ENCODE measurements at places on chromosomes 5 and 9. TPM values are rescaled to one million over a fixed set of nuclear protein-coding genes. Genes with fewer than 3 reads are reported as not detected.

- no peak for DNase-seq
Measured at GRCh38 chr5:1836176-1836890, 35.1 kb downstream of the NDUFS6 start.

DNA sequence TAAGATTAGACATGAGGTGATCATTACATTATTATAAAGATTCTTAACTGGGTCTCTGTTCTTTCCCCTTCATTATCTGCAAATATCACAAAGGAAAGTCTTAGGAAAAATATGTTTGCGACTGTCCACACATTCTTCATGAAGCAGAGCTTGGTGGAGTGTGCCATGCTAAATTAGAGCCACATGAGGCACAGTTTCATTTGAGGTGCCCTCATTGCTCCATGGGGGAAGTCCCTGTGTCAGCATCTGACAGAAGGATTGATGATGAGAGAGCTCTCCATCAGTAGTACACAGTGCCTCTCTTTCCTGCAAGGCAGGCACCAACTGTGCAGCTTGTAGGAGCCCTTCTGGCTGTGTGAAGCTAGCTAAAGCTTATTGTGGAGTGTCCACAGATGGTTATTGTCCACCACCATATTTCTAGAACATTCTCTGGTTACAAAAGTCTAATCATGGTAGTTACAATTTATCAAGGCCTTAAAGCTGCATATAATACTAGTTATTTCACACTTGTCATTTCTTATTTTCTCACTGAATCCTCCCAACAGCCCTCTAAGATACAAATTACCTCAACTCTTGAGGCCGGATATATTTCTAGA, 63.9 kb downstream of the C9orf152 start:
- DNase-seq: no peak

Gene DMRT1
- total RNA-seq: not detected

GRCh38 chr5:164139423-164139822, 634.0 kb downstream of the MAT2B start:
- DNase-seq: no peak

Gene IFNE
- 4.7 TPM for total RNA-seq

Gene FBXW11
- total RNA-seq: 58.7 TPM

DNA sequence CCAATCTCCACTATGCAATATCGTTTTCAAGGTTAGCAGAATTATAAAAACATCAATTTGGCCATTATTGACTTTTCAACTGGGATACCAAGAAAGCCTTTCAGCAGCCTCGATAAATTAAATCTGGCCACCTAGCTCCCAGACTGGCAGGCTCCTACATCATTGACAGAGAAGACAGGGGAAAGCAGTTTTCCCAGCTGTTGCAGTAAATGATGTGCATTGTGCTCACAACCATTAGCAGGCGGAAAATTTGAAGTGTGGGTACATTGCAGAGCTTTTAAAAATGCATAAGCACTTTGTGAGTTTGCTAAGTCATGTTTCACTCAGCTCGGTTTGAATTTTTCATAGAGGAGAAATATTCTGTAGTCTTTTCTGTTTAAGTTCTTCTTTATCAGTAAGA, 297.9 kb downstream of the KCTD16 start:
- DNase-seq: no peak

GRCh38 chr5:172420235-172420939, 33.9 kb downstream of the SH3PXD2B start:
- peak; percentile 90 for DNase-seq

DNA sequence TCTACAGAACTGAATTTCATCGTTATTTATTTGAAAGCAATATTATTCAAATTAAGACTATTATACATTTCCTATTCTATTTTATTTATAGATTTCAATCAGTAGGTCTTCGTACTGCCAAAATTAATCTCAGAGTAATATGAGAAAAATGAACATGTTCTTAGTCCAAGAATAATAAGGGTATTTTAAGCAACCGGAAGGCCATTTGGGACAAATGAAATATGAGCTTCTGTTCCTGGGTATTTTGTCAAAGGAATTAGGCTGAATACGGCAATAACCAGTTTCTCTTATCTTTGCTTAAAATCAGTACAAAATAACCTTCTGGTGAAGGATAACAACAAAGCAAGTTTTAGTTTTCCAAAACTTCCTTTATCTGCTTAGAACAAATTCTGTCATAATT, 410.3 kb upstream of the PRR16 start:
- no peak for DNase-seq

Gene TTC39B
- 8.7 TPM for total RNA-seq

GRCh38 chr9:37776328-37776727, 8.5 kb downstream of the EXOSC3 start:
- DNase-seq: no peak

DNA sequence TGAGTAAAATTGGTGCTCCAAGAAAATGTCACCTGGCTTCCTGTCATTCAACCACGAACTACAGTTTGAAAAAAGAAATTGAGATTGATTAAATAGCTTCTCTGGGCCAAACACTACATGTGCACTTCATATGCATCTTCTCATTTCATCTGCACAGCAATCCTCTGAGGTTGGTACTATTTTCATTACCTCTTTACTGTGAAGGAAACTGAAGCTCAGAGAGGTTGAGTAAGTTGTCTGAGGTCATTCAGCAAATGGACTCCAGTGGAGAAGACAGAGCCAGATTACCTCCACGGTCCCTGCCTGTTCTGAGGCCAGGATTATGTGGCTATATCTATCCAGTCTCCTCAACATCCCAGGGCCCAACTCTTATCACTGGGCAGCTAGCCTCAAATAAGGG, 46.5 kb downstream of the SLC6A7 start:
- DNase-seq: no peak

GRCh38 chr9:2119566-2119965, 104.4 kb downstream of the SMARCA2 start:
- no peak for DNase-seq

- DNase-seq: no peak
Measured at GRCh38 chr5:54717870-54718269, 200.3 kb downstream of the SNX18 start.

DNA sequence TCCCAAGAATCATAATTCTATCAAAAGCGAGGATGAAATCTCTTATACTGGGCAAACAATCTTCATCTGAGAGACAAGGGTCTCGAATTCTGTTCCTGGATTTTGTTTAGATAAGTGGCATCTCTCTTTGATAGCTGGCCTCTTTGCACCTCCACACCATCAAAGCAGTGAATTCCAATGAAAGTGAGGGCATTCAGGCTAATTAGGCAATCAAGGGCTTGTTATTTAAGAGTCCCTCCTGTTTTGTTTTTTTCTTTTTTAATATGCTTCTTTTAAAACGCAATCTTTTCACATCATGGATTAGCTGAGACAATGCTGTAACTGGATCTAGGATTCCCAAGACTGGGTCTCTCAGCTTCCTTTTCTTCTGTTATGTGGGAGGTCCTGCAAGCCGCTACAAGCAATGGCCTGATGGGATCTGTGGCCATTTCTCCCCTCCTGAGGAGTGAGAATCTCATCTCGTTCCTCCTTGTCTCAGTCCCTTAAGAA, 67.9 kb downstream of the TNC start:
- DNase-seq: no peak

DNA sequence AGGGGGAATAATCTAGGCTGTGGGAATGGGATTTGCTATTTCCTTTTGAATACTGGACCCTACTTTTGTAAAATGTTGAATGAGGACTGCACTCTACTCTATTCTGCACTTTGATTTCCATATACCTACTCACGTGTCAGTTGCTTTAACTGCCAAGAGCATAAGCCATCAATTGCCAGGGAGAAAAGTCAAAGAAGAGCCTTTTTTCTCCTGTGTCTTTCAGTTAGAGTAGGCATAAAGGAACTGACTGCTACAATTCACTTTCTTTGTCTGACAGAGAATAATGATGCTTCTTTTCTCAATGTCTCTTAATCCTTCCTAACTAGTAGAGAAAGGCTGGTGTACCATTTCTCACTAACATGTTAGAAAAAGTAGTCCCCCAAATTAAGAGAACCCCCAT, 231.6 kb downstream of the ELAVL2 start:
- no peak for DNase-seq

Gene TYRP1
- not detected for total RNA-seq

GRCh38 chr9:87278971-87279733, 218.5 kb upstream of the DAPK1 start:
- no peak for DNase-seq

DNA sequence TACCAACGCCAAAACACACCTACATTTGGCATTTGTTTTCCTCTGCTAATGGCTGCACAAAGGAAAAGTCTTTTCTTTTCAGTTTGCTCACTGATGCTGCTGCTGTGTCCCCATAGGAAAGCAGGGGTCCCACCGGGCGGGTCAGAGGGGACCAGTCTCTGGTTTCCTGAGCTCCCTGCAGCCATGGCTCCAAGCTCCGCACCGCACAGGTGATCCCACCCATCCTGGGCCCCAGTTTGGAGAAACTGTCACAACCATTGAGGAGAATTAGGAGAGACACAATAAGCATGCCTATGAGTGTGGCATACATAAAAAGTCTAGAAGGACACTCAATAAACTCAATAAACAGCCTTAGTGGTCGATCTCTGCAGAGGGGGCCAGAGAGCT, 19.9 kb downstream of the MED10 start:
- DNase-seq: no peak

GRCh38 chr5:176525677-176526076, 11.5 kb downstream of the RNF44 start:
- no peak for DNase-seq

Gene HRCT1
- 3.6 TPM for total RNA-seq

Gene PLAC8L1
- not detected for total RNA-seq

DNA sequence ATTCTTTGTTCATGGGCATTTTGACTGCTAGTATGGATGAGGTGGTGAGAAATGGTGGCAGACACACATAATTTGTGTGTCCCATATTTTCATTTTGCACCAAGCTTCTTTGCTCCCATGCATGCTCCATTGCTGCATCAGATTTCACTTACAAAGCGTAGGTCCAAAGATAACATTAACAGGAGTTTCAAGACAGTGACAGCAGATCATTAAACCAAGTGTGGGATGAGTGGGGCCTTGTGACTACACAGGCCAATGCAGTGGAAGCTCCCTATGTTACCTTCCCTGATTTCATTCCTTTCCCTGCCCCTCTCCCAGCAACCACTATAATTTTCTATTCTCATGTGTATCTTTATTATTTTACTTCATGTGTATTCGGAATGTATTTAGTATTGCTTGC, 142.0 kb downstream of the AOPEP start:
- no peak for DNase-seq

DNA sequence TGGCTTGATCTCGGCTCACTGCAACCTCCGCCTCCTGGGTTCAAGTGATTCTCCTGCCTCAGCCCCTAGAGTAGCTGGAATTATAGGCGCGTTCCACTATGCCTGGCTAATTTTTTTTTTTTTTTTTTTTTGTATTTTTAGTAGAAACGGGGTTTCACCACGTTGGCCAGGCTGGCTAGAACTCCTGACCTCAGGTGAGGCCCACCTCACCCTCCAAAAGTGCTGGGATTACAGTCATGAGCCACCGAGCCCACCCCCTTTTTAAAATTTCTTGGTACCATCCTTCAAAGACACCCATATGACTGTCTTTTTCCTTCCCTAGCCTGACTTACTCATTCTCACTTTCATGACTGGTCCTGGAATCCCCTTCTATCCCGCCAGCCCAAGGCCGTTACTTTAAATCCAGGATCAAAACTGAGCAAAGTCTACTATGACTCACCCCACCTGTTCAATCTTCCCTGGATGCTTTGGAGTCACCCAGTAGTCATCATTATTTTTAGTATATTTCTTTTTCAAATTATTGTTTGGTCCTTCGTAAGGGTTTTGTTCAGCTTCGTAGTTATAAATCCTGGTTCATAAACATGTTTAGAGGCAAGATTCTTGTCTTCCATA, 1.2 kb upstream of the TBCA start:
- no peak for DNase-seq

DNA sequence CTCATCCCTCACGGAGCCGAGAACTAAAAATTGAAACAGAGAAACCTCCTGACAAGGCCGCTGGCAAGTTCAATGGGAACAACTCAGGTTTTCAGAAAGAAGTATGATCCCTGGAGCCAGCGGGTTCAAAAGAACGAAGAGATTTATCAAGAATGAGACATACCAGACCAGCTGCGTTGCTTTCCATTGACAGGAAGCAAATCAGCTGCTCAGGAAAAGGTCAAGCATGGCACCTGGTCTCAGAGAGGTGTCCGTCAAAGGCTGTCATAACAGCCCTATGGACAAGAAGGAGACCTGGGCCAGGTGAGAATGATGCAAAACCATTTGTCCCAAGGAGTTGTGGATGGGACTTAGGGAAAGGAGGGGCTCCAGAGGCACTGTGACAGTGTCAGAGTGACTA, 34.9 kb upstream of the GNE start:
- DNase-seq: no peak

- no peak for DNase-seq
Measured at GRCh38 chr9:86324308-86324707, 29.9 kb downstream of the TUT7 start.

Gene ST8SIA4
- total RNA-seq: 2.4 TPM

Gene KCTD16
- 0.33 TPM for total RNA-seq

DNA sequence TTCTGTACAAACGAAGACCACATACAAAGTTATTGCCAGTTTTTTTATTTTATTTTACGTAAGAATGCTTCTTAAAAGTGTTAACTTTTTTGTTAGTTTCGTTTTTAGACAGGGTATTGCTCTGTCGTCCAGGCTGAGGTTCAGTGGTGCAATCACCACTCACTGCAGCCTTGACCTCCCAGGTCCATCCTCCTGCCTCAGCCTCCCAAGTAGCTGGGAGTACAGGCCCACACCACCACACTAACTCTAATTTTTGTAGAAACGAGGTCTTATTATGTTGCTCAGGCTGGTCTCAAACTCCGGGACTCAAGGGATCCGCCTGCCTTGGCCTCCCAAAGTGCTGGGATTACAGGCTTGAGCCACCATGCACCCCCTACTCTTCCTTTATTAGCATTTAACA, 2.3 kb upstream of the DNAJA1 start:
- no peak for DNase-seq

DNA sequence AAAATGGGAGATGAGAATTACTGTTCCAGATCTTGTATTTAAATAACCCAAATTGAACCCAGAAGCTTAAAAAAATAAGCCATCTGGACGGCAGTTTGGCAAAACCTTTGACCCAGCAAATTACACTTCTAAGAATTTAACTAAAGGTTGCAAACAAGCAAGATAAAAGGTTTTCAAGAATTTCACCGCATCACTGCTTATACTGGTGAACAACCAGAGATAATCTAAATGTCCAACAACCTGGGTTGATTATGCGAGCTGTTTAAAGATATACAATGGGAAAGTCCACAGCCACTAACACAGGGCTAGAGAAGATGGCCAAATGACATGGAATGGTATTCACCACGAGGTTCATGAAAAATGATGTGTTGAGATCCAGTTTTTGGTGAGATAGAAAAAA, 149.3 kb downstream of the GNAQ start:
- no peak for DNase-seq

DNA sequence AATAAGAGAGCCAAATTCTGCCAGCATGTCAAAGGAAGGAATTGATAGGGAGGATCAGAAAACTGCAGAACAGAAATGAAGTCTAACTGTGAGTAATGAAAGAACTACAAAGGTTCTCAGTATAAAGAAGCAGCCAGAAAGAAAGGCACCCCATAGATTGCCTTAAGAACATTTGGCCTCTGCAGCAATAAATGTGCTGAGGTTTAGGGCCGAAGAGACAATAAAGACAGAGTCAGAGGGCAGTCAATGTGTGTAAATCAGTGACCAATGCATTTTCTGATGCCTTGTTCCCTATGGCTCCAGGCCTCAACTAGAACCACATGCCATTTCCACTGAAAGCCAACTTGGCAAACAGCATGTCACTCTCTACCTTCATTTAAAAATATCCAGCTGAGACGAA, 281.0 kb downstream of the HINT1 start:
- no peak for DNase-seq

- DNase-seq: no peak
Measured at GRCh38 chr5:92248518-92248917, 865.4 kb upstream of the ARRDC3 start.

GRCh38 chr5:144125163-144125726, 45.2 kb downstream of the YIPF5 start:
- DNase-seq: no peak
